ENCODE measurements at places on chromosomes 4 and X. TPM values are rescaled to one million over a fixed set of nuclear protein-coding genes. Genes with fewer than 3 reads are reported as not detected.

Gene DCAF16
- total RNA-seq = 34.2 TPM

Gene GAGE1
- total RNA-seq = not detected

Gene CSAG3
- 5.5 TPM for total RNA-seq

Gene VEGFD
- 0.56 TPM for total RNA-seq

Gene RIBC1
- 0.97 TPM for total RNA-seq

Gene DRD5
- total RNA-seq = not detected

Gene NEIL3
- 1.7 TPM for total RNA-seq

Gene DNAAF6
- 1.2 TPM for total RNA-seq

Gene ART3
- not detected for total RNA-seq

Gene RCHY1
- 40.7 TPM for total RNA-seq

Gene CITED1
- 3.2 TPM for total RNA-seq

DNA sequence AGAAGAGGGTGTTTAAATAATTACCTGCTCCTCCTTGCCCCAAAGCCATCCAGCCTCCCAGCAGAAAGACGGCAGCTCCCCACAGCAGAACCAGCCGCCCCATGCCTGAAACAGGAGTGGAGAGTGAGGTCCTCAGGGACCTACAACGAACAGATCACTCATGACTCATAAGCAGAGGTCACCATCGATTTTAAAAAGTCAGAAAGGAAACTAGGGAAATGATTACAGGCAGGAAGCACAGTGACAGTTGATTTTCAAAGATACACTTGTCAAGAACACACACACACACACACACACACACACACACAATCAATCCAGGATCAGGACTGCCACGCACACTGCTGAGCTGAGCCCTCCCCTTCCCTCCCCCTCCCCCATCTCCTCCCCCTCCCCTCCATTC is at the start of gene CRLF2:
Gene CRLF2 (minus strand): TSS at position 118 of the 400 bp plus-strand sequence. CDS start 15 bp downstream, at position 103.
- no peaks in the 10 kb centered on the region for H3K4me1 ChIP-seq
- H3K36me3 ChIP-seq = peaks cover 25% of the 10 kb centered on the region
- no peak within 1 kb of the TSS for H3K27ac ChIP-seq
- H3K27me3 ChIP-seq = peaks cover 10% of the 10 kb centered on the region

DNA sequence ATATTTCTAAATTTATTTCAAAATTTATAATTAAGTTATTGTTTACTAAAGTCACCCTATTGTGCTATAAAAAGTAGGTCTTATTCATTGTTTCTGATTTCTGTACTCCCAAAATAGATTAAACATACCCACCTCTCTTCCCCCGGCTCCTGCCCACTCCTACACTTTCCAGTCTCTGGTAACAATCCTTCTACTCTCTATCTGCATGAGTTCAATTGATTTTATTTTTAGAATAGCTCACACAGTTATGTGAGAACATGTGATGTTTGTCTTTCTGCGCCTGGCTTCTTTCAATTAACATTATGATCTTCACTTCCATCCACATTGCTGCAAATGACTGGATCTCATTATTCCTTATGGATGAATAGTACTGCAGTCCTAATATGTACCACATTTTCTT is 269.3 kb downstream of the ACTRT1 start:
- no peaks in the 10 kb centered on the region for H3K27me3 ChIP-seq
- no peak for DNase-seq
- no peak overlapping the region for H3K4me3 ChIP-seq
- no peaks in the 10 kb centered on the region for H3K36me3 ChIP-seq
- no peak overlapping the region for H3K27ac ChIP-seq
- no peaks in the 10 kb centered on the region for H3K4me1 ChIP-seq

- H3K4me1 ChIP-seq = no peaks in the 10 kb centered on the region
- H3K27me3 ChIP-seq = no peaks in the 10 kb centered on the region
- no peak for DNase-seq
- no peak overlapping the region for H3K27ac ChIP-seq
Measured at GRCh38 chrX:13658602-13659001, 5.7 kb downstream of the TCEANC start.

GRCh38 chr4:69811166-69811565 is 48.8 kb downstream of the SULT1E1 start:
- H3K27me3 ChIP-seq = no peaks in the 10 kb centered on the region
- no peak overlapping the region for H3K4me3 ChIP-seq
- H3K36me3 ChIP-seq = no peaks in the 10 kb centered on the region
- no peaks in the 10 kb centered on the region for H3K4me1 ChIP-seq
- no peak overlapping the region for H3K27ac ChIP-seq

GRCh38 chr4:71553605-71554004 is 214.8 kb downstream of the SLC4A4 start:
- no peaks in the 10 kb centered on the region for H3K4me1 ChIP-seq
- DNase-seq = no peak
- H3K36me3 ChIP-seq = no peaks in the 10 kb centered on the region
- no peak overlapping the region for H3K4me3 ChIP-seq
- H3K27ac ChIP-seq = no peak overlapping the region
- H3K27me3 ChIP-seq = no peaks in the 10 kb centered on the region

- no peak overlapping the region for H3K4me3 ChIP-seq
- H3K27me3 ChIP-seq = peaks cover 3% of the 10 kb centered on the region
- H3K4me1 ChIP-seq = no peaks in the 10 kb centered on the region
Measured at GRCh38 chr4:121277194-121278105, 103.4 kb downstream of the QRFPR start.

DNA sequence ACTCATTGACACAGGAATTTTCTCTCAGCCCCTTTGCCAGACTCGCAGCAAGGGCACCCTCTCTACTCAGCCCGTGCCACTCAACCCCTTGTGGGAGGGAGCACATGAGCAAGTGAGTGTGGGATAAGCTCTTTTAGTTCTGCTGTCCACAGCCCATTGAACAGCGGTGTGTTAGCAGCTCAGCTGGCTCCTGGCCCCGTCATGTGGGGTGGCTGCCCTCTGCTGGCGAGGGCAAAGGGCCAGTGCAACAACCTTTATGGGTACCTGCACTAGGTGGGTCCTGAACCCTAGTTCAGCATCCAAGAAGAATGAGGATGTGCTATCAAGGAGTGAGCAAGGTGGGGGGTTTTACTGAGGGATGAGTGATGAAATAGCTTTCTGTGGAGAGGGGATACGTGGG is 85.0 kb upstream of the ZNF81 start:
- H3K36me3 ChIP-seq = no peaks in the 10 kb centered on the region
- no peak overlapping the region for H3K4me3 ChIP-seq
- H3K27ac ChIP-seq = no peak overlapping the region
- H3K27me3 ChIP-seq = no peaks in the 10 kb centered on the region
- H3K4me1 ChIP-seq = peaks cover 7% of the 10 kb centered on the region

- H3K36me3 ChIP-seq = no peaks in the 10 kb centered on the region
- DNase-seq = no peak
- no peaks in the 10 kb centered on the region for H3K27me3 ChIP-seq
- H3K27ac ChIP-seq = no peak overlapping the region
Measured at GRCh38 chr4:110823251-110823650, 200.4 kb upstream of the PITX2 start.

DNA sequence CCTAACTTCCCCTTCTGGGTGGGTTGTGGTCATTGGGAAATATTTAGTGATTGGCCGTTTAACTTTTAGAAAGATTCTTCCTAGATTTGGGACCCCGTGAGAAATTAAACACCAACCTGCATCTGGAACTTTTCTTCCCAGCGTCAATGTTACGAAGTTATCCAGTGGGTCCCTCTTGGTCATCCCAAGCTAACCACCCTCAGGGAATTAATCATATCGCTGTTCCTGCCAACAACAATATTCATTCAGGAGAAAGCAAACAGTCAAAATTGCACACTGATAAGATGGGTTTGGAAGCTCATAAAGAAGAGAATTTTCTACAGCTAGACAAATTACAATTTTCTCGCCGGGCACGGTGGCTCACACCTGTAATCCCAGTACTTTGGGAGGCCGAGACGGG is 121.2 kb upstream of the STX18 start:
- H3K4me3 ChIP-seq = no peak overlapping the region
- no peaks in the 10 kb centered on the region for H3K36me3 ChIP-seq
- no peak for DNase-seq
- peaks cover 4% of the 10 kb centered on the region for H3K27me3 ChIP-seq
- H3K4me1 ChIP-seq = peaks cover 9% of the 10 kb centered on the region
- H3K27ac ChIP-seq = no peak overlapping the region

DNA sequence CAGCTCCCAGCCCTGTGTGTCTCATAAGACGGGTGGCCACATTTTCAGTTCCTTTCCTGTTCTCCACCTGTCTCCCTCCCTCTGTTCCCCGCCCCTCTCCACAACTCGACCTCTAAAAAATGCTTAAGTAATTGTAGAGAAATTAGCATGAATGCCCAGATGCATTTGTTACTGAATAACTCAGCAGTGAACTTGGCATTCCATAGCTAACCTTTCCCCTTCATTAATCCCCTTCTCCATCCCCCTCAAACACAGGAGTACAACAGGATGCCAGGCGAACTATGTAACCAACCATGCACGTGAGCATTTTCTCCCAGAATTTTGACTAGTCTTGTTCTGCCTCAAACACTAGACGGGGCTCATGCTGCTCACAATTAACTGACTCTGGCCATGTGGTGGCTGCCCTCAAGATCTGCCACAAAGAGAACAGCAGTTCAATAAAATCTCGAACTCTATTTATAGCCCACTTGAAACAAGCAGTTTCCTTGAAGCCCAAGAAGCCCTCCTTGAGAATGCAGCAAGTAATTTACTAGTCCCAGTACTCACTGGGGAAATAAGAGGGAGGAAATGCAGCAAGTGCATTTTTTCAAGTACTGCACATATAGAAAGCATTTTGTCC is 351.2 kb downstream of the ARHGAP24 start:
- DNase-seq = peak; percentile 11
- H3K4me1 ChIP-seq = peaks cover 47% of the 10 kb centered on the region
- H3K27ac ChIP-seq = peak overlapping the region; percentile 38

- no peaks in the 10 kb centered on the region for H3K36me3 ChIP-seq
- H3K27ac ChIP-seq = no peak overlapping the region
- H3K4me3 ChIP-seq = no peak overlapping the region
- no peak for DNase-seq
- no peaks in the 10 kb centered on the region for H3K4me1 ChIP-seq
- H3K27me3 ChIP-seq = peaks cover 9% of the 10 kb centered on the region
Measured at GRCh38 chr4:3440979-3441500, 728 bp upstream of the HGFAC start.

DNA sequence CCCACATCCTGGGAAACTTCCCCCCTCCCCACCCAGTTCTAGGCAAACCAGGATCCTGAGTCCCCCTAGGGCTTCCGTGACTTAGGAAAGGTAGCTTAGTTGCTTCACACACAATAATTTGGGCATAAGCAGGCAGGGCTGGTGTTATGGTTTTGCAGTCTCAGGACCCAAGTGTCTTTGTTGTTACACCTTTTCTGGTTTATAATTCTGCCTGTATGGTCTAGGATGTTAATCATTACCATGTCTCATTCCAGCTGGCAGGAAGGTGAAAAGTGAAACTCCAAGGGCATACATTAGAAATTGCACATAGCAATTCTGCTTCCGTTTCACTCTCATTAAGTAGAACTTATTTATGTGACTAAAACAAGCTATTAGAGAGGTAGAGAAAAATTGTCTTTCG is 16.8 kb downstream of the UGT8 start:
- H3K27me3 ChIP-seq = no peaks in the 10 kb centered on the region
- DNase-seq = no peak
- peaks cover 3% of the 10 kb centered on the region for H3K36me3 ChIP-seq
- H3K4me3 ChIP-seq = no peak overlapping the region
- H3K4me1 ChIP-seq = no peaks in the 10 kb centered on the region

- no peak overlapping the region for H3K4me3 ChIP-seq
- no peaks in the 10 kb centered on the region for H3K36me3 ChIP-seq
- no peak overlapping the region for H3K27ac ChIP-seq
- peaks cover 7% of the 10 kb centered on the region for H3K4me1 ChIP-seq
Measured at GRCh38 chr4:25650311-25650710, 5.3 kb upstream of the SLC34A2 start.

DNA sequence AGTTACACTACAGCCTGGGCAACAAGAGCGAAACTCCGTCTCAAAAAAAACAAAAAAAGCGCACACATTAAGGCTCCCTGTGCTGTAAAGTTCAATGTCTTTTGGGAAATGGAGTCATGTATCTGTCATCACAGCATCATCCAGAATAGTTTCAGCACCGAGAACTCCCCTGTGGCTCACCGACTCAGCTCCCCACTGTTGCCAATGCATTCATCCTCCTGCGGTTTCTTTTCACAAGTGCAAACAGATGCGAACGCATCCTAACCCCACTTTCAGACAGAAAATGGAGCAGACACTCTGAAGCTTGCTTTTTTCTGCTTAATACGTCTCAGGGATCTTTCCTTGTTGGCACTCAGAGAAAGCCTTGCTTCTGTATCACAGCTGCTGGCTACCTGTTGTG is 13.8 kb upstream of the SH3TC1 start:
- DNase-seq = no peak
- no peak overlapping the region for H3K27ac ChIP-seq
- peaks cover 3% of the 10 kb centered on the region for H3K4me1 ChIP-seq
- no peaks in the 10 kb centered on the region for H3K36me3 ChIP-seq
- no peak overlapping the region for H3K4me3 ChIP-seq

GRCh38 chr4:147981305-147981704 is 249.4 kb downstream of the ARHGAP10 start:
- peaks cover 10% of the 10 kb centered on the region for H3K4me1 ChIP-seq
- H3K36me3 ChIP-seq = no peaks in the 10 kb centered on the region
- no peak for DNase-seq

DNA sequence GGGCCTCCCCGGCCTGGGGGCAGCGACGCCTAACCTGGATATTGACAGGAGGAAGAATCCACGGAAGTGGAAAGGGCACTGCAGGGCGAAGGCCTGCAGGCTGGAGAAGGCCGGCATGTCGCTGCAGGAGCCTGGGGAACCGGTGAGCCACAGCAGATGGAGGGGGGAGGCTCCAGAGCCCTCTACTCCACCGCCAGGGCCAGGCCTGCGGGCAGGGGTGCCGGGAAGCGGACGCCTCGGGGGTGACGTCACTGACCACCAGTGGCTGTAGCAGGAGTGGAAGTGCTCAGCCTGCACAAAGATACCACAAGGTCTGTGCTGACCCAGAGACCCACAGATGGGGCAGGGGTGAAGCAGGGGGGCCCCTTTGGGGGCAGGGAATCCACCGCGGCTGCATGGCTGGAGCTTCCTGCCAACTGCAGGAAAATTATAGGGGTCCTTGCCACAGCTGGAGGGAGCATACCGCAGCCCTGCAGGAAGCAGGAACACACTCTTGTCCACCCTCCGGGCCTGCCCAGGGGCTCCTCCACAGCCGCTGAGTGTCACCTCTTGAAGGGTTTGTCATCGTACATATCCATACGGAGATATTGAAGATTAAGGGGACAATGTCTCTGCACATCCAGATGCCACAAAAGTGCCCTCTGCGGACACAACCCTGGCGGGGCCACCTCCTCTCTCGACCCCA is 7.6 kb upstream of the HTRA3 start:
- no peak for DNase-seq
- no peak overlapping the region for H3K4me3 ChIP-seq
- no peak overlapping the region for H3K27ac ChIP-seq
- no peaks in the 10 kb centered on the region for H3K36me3 ChIP-seq
- H3K4me1 ChIP-seq = peaks cover 4% of the 10 kb centered on the region
- H3K27me3 ChIP-seq = peaks cover 9% of the 10 kb centered on the region
